NCI-H1694 (cell line): ENCODE measurements at places on chromosomes 13 and 19.

- no peak for DNase-seq
These were observed 19.1 kb upstream of the PNMA8C start for GRCh38 chr19:46447824-46448223.

- DNase-seq: no peak
These were observed 8.7 kb upstream of the FBXW9 start for GRCh38 chr19:12705169-12705568.

DNA sequence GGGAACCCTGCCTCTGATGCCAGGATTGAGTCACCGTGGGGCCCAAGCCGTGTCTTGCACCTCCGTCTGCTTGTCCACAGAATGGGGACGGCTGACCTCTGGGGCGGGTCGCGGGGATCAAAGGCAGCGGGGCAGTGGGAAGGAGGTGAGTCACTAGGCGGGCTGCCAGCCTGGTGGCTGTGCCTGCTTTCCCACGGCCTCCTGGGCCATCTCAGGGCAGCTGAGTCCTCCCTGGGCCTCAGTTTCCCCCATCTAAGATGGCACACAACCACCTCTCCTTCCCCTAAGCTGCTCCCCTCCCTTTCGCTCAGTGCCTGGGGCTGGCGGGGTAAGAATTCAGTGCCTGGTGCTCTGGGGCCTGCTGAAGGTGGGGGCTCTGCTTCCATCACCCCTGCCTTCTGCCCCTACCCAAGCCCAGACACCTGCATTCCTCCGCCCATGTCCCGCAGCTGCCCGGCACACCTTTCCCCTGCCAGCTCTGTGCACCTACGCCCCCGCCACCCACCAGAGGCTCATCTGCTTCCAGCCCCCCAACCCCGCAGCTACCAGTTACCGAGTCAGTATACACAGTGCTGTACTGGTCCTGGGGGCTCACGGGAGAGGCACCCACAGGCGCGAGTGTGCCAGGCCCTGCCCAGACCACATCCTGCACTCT, 3.5 kb downstream of the MKNK2 start:
- DNase-seq: no peak

GRCh38 chr19:5676105-5676771, 4.1 kb downstream of the MICOS13 start:
- no peak for DNase-seq

DNA sequence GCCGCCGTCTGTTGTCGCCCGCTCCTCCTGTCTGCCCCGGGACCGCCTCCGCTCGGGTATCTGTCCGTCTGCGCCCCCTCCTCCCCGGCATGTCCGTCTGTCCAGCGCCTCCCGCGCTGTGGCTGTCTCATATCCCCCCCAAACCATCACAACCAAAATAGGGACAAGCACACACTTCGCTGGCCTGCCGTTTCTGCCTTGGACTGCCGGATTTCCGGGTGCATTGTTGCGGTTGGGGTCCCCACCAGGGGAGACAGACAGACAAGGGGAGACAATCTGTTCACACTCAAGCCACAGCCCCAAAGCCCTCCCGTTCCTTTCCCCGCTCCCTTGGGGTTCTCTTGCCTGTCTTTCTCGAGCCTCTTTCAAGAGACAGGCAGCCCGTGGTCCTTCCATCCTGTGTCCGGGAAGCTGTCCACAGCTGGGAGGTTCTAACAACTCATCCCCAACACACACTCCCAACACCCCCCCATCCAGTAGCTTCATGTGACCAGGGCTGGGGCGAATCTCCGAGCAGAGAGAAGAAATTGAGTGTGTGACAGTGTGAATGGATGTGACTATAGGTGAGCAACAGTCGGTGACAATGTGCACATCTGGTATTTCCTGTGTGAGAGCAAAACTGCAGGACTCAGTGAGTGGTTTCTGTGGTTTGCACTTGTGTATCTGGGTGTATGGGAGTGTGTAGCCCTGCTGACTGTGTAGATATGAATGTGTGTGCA, 16.5 kb upstream of the FOSB start:
- no peak for DNase-seq

DNA sequence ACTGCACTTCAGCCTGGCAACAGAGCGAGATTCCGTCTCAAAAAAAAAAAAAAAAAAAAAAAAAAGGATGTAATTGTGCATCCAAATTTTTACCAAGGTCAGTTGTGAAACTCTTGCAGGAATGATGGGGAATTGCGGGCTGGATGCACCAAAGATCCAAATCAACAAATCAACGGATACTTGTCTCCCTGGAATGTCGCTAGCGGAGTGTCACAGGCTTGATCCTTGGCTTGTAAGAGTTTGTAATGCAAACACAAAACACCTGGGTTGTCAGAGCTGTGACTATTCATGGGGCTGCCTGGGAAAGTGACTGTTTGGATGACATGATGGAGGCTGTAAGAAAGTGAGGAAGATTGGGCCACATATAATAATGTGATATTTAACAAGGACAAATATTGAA, 4.2 kb downstream of the KANK3 start:
- DNase-seq: no peak

GRCh38 chr13:48979892-48980291, 4.2 kb downstream of the FNDC3A start:
- DNase-seq: no peak

- DNase-seq: no peak
These were observed 1.1 kb upstream of the MED26 start for GRCh38 chr19:16628984-16629691.

- no peak for DNase-seq
These were observed 22.9 kb upstream of the SLC7A10 start for GRCh38 chr19:33248553-33248953.

DNA sequence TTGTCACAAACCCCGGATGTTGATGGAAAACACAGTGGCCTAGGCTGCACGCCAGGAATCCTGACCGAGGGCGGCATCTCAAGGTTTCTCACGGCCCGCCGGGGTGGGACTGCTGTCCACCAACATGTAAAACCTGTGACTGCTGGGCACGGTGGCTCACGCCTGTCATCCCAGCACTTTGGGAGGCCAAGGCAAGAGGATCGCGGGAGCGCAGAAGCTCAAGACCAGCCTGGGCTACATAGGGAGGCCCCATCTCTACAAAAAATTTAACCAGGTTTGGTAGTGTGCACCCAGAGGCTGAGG, 11.2 kb downstream of the PLIN4 start:
- no peak for DNase-seq
